ENCODE measurements at places on chromosomes 5 and 9.

DNA sequence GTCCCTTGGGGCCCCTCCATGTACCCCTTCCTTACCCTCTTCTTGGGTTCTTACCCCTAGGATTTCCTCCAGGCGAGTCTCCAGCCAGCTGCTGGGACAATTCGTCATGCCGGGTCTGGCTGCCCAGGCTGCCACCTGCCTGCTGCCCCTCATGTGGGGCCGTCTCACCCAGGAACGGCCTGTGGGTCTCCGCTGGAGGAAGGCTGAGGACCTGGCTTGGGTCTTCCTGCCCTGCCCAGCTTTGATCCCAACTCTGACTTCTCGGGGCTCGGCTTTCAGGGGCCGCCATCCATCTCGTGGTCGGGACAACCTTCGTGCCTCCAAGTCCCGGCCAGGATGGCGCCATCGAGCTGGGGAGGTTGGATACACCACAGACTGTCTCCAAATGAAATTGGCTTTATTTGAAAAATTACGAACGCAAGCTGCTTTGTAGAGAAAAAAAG, 38.1 kb downstream of the HMCN2 start:
- DNase-seq = no peak

- DNase-seq = no peak
Observed at GRCh38 chr9:137355761-137356365, 53.8 kb upstream of the NRARP start.

DNA sequence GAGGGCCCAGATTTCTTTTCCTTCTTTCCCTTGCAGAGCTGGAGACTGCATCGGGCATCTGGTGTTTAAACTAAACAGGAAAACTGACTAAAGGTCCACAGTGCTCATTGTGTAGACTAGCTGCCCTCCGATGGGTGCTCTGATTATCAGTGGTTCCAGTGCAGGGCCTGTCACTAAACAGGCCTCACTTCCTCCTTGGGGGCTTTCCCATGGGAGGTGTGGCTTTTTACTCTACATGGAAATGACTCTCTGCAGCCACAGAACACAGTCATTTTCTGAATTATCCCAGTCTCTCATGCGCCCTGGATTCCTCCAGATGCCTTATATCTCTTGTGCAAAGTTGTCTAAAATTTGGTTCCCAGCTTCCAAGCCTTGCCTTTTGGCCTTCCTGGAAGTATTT, 199.2 kb downstream of the TRIO start:
- DNase-seq = no peak

DNA sequence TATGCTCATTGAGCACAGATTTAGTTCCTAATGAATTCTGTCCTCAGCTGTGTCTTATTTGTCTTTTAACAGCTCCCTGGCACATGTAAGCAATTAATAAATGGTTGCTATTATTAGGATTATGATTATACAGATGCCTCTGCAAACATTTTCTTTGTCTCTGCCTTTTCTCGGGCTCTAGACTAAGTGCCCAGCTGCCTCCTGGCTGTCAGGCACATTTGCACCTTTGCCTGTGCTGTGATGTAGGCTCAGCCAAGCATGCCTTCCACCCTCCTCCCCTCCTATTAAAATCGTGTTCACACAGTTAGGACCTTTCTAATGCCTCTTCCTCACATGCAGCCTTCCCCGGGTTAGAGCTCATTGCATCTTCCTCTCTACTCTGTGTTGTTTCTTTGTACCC, 25.7 kb downstream of the NPR3 start:
- DNase-seq = no peak

DNA sequence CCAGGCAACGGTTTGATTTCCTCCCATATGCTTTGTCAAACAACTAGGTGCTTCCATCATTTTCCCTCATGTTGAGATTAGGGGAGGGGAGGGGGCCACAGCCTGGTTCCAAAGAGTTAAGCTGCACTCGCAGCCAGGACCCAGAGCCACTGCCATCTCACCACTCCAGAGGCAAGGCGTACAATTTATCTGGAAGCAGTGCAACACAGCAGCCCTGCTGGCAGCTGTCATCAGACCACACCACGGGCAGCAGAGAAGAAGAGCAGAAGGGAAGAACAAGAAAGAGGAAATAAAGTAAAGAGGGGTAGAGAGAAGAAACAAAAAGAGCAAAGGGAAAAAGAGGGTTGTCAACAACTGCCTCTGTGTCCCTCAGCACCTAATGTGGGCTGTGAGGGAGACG, 38.9 kb downstream of the MED27 start:
- DNase-seq = no peak

GRCh38 chr9:86722706-86723075, 224.6 kb downstream of the GAS1 start:
- no peak for DNase-seq

DNA sequence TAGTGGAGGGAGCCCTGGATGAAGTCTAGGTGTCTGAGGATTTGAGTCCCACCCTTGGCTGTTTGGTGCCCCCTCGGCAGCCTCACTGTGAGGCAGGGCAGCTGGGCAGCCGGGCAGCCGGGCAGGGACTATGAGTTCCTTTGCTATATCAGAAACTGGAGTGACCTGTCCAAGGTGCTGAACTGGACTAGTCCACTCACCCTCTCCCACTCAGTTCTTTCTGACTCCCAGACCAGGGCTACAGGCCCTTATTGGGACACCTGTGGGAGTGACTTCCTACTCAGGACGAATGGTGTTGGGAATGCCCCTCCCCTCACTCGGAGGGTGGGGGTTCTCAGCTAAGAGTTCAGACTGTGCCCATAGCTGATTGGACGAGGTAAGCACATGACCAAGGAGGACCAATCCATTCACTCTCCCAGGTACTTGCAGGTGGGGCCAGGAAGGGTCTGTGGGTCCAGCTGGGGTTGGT, 34.1 kb upstream of the RAPGEF1 start:
- no peak for DNase-seq

DNA sequence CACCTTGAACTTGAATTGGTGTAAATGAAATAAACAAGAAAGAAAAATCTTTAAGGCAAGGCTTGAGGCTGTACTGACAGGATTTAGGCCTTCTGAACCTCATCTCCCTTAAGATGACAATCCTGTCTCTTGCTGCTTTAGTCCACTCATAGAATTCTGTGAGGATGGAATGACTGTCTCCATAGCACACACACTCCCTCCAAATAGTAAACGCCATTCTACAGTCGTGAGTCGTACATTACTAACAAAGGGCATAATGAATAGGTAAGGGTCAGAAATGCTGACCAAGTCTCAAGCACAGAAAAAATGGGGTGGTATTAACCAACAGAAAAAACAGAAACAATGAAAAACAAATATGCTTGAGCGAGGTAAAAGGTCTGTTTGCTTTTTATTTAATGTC, 71.8 kb upstream of the SIMC1 start:
- DNase-seq = no peak

DNA sequence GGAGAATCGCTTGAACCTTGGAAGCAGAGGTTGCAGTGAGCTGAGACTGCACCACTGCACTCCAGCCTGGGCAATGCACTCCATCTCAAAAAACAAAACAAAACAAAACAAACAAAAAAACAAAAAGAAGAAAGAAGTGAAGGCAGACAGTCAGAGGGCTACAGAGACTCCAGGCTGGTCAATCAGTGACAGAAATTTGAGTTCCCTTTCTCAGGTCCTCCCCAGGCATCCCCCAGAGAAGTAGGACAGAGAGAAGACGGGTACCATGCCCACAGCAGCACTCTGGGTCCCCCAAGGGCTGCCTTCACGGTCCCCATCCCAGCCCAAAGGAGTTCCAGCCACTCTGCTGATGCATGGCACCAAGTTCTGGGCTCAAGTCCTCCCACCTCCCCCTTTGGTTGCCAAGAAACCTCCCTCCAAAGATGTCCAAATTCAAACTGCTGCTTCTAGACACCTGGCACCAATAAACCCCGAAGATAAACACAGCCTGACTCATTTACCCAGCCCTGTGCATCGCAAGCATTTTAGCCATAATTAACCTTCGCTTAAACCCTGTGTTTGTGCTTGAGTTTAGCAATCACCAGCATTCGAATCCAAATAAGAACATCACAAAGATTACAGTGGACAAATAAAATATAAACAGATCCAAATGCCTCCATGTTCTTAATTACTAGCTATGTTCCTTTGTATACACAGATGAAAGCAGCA, 24.0 kb downstream of the SEMA4D start:
- no peak for DNase-seq

DNA sequence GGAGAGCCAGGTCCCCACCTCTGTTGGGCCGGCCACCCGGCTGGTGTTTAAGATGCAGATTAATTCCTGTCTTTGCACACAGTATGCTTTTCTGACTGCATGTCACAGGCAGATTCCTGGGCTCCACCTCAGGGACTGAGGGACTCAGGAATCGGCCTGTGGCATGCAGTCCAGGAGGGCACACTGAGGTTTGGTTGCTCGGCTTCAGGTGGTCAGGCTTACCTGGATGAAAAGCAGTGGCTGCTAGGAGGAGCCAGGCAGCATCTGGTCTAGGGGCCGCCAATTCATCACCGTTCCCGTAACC, 1.1 kb downstream of the WDR5 start:
- DNase-seq = no peak

DNA sequence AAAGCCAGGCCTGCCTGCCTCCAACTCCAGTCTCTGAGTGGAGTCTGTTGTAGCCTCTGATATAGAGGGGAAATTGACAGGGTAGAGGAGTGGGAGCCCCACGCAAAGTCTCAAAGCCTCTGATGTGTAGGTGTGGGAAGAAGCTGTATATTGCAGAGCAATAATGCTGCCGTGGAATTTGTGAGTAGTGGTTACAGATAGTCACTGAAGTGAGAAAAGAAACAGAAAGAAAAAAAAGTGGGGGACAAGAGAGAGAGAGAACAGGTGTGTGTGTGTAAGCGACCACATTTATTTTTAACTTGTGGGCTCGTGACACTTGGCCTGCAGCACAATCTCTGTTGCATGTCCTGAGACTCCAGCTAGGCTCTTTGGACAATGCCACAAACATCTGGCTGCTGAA, 227.8 kb downstream of the NSG2 start:
- DNase-seq = no peak

- no peak for DNase-seq
Observed at GRCh38 chr5:178557416-178557815, 32.8 kb downstream of the COL23A1 start.

GRCh38 chr9:89444274-89444673, 53.6 kb downstream of the SEMA4D start:
- no peak for DNase-seq

DNA sequence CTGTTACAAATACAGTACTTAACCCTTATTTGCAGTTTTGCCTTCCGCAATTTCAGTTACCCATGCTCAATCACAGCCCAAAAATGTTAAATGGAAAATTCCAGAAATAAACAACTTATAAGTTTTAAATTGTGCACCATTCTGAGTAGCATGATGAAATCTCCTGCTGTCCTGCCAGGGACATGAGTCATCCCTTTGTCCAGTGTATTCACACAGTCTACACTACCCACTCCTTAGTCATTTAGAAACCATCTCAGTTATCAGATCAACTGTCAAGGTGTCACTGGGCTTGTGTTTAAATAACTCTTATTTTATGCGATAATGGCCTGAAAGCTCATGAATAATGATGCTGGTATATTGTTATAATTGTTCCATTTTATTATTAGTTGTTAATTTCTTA, 95.8 kb downstream of the PLCXD3 start:
- no peak for DNase-seq

GRCh38 chr5:140555747-140556312, 1.4 kb downstream of the SRA1 start:
- DNase-seq = no peak

DNA sequence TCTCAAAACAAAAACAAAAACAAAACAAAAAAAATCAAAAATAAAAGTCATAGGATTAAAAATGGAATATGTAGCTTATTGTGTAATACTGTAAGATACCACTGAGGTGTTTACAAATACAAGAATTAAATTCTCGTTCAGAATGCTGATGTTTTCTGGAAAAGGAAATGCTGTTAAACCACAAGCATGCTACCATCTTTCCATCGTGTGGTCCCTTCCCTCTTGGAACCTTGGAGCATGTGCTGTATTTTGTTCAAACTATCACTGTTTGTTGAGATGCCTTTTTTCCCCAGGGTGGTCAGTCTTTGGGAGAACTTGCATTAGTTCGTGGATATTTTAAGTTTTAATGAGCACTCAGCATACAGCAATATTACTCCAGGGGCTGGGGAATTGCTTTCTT, 39.7 kb downstream of the SUB1 start:
- DNase-seq = no peak

DNA sequence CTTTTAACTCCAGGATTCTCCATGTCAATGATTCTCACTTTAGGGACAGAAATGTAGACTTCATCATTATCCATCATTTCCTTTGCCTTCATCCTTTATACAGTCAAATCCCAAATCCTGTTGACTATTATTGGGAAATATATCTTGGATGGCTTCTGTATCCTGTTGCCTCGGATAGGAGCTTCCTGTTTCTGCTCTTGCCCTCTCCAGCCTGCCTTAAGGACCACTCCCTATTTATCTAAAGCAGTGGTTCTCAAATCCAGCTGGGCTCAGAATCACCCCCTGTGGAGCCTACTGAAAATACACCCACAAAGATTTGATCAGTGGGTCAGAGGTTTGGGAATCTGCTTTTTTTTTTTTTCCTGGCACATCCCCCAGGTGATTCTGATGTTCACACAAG, 8.5 kb downstream of the AFAP1L1 start:
- DNase-seq = no peak

DNA sequence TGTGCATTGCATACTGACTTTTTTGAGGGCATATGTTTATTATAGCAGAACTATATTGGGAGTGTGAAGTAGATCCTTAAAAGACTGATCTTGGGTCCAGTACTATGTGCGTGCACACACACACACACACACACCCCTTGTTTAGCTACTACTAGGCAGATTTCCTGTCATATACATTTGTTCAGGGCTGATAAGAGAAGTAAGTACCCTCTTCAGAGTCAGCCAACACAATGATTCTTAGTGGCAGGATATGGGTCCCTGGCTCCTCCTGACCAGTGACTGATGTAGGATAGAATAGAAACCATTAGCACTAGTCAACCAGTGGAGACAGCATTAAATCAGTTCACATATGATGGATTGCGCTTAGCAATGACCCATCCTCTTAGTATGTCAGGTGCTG, 76.2 kb upstream of the MIER3 start:
- DNase-seq = no peak

DNA sequence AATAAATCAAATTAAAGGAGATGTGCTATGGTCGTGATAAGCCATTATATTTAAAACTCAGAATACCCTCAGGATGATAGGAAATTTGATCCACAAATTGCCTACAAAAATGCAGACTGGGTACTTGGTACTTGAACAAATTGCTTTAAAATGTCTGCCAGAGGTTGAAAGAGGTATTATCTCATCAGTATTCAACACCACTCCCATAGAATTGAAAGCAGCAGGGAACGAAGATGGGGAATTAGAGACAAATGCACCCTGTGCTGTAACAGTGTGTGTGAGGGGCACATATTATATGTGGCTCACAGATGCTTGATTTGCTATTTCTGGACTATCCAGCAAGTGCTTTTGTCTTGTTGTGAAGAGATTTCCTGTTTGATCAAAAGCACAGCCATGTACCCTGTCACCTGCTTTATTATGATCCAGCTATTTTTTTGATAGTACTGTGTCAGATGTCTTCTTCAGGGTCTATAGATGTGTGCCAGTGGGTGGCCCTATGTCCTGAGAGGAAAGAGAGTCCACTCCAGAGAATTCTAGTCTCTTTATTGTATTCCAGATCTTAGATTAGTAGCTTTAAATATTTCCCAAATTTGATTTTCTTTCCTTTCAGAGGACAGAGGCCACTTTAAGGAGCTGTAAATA, 120.1 kb downstream of the XRCC4 start:
- no peak for DNase-seq

Measured in stimulated activated CD8-positive, alpha-beta memory T cell treated with anti-CD3 and anti-CD28 coated beads, Interleukin-15, amount 100 ng/mL, for 1 hour (primary cell).